ENCODE measurements at places on chromosomes 12 and 14. TPM values are rescaled to one million over a fixed set of nuclear protein-coding genes. Genes with fewer than 3 reads are reported as not detected.

SERPINA1 gene
- total RNA-seq, result 2.8 TPM

JDP2 gene
- 33.3 TPM for total RNA-seq

PDE3A gene
- total RNA-seq, result 2.8 TPM

RPL36AL gene
- total RNA-seq, result 409 TPM

IFNG-AS1 gene
- not detected for total RNA-seq

LTBP2 gene
- 7.7 TPM for total RNA-seq

TESPA1 gene
- not detected for total RNA-seq

DEPDC4 gene
- 0.80 TPM for total RNA-seq

KANSL2 gene
- total RNA-seq, result 40.9 TPM

RNFT2 gene
- total RNA-seq, result 2.9 TPM

TSPAN19 gene
- not detected for total RNA-seq

LRRC43 gene
- total RNA-seq, result 0.14 TPM

VWF gene
- total RNA-seq, result 0.27 TPM

CMA1 gene
- total RNA-seq, result not detected

MYO1H gene
- total RNA-seq, result not detected

FAM186B gene
- 0.15 TPM for total RNA-seq

LIN7A gene
- total RNA-seq, result 0.27 TPM

CMTM5 gene
- not detected for total RNA-seq

TAS2R7 gene
- not detected for total RNA-seq

MMAB gene
- 29.4 TPM for total RNA-seq

C12orf42 gene
- not detected for total RNA-seq

L3HYPDH gene
- 38.2 TPM for total RNA-seq

PMCH gene
- total RNA-seq, result not detected

SSPN gene
- total RNA-seq, result 0.45 TPM

GPD1 gene
- 0.22 TPM for total RNA-seq

SLC7A8 gene
- total RNA-seq, result 3.2 TPM

SERPINA9 gene
- not detected for total RNA-seq

AVPR1A gene
- total RNA-seq, result 0.09 TPM

TMEM179 gene
- 0.24 TPM for total RNA-seq

MRPL42 gene
- 49.8 TPM for total RNA-seq

TOMM20L gene
- total RNA-seq, result not detected

OVCH1 gene
- not detected for total RNA-seq

EPYC gene
- not detected for total RNA-seq

WSCD2 gene
- total RNA-seq, result not detected
